ENCODE measurements at places on chromosomes 2 and 18. TPM values are rescaled to one million over a fixed set of nuclear protein-coding genes. Genes with fewer than 3 reads are reported as not detected.

Gene POMC
- polyA plus RNA-seq: 2.6 TPM

Gene TBR1
- not detected for polyA plus RNA-seq

Gene LINC00305
- not detected for polyA plus RNA-seq

Gene SPATA3
- not detected for polyA plus RNA-seq

Gene SP100
- polyA plus RNA-seq: 48.8 TPM

Gene TEX51
- not detected for polyA plus RNA-seq

Gene ALPP
- not detected for polyA plus RNA-seq

Gene MAP2
- polyA plus RNA-seq: 3.2 TPM

Gene CCDC85A
- polyA plus RNA-seq: 1.6 TPM

Gene PLCL1
- polyA plus RNA-seq: 22.0 TPM

Gene CD8B
- polyA plus RNA-seq: not detected

Gene CCDC121
- polyA plus RNA-seq: 2.5 TPM

Gene FNDC4
- 10.5 TPM for polyA plus RNA-seq

Gene SPP2
- polyA plus RNA-seq: not detected

Gene CCDC150
- 0.27 TPM for polyA plus RNA-seq

Gene CCDC68
- 5.9 TPM for polyA plus RNA-seq

Gene FEV
- polyA plus RNA-seq: not detected

Gene QPCT
- polyA plus RNA-seq: 4.0 TPM

Gene HAAO
- polyA plus RNA-seq: 2.4 TPM

GRCh38 chr2:83069724-83070123 is 1389.4 kb downstream of the SUCLG1 start:
- no peak for DNase-seq

- no peak for DNase-seq
Measured at GRCh38 chr18:10169814-10170213, 256.0 kb downstream of the VAPA start.

GRCh38 chr2:23314687-23315086 is 70.3 kb upstream of the KLHL29 start:
- DNase-seq: no peak

DNA sequence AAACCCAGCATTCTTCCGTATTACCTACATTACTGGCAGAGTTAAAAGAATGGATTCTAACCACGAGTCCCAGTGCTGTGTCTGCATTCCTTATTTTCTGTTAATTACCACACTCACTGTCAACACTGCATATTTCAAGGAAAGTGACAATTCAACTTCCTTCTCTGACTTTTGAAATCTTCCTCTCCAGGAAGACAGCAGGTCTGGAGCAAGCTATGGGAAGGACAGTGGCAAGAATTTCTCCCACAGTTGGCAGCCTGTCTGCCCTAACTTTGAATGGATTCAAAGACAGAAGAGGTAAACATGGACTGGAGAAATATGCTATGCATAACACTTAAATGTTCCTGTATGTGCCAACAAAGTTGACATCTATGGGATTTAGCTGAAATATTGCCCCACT is 700.5 kb upstream of the CHAC2 start:
- no peak for DNase-seq

DNA sequence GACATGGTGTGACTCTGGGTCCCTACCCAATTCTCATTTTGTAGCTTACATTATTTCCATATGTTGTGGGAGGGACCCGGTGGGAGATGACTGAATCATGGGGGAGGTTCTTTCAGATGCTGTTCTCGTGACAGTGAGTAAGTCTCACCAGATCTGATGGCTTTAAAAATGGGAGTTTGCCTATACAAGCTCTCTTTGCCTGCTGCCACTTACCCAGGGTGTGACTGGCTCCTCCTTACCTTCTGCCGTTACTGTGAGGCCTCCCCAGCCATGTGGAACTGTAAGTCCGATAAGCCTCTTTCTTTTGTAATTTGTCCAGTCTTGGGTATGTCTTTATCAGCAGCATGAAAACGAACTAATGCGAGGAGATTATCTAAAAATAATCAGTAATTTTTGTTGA is 1683.2 kb upstream of the SLC39A10 start:
- no peak for DNase-seq

DNA sequence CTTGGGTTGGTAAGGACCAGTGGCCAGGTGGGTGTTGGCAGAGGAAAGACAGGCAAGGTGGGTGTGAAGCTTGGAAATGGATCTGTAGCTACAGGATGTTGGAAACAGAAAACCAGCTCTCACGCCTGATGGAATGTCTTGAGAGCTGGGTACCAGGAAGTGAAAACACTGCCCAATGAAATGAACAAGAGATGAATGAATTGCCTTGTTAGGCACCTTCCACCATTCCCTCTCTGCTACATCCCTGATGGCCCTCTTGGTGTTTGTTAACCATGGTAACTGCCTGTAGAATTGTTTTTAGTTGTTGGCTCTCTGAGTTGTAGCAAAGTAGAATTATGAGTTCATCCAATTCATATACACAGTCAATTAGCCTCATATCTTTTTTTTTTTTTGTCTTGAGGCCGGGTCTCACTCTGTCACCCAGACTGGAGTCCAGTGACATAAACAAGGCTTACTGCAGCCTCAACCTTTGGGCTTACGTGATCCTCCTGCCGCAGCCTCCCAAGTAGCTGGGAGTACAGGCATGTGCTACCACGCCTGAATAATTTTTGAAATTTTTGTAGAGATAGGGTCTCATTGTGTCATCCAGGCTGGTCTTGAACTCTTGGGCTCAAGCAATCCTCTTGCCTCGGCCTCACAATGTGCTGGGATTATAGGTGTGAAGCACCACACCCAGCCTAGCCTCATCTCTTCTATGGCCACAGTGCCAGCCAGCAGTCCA is 9.5 kb downstream of the KCMF1 start:
- no peak for DNase-seq

- no peak for DNase-seq
Measured at GRCh38 chr18:50454387-50454988, 79.6 kb downstream of the SKA1 start.

DNA sequence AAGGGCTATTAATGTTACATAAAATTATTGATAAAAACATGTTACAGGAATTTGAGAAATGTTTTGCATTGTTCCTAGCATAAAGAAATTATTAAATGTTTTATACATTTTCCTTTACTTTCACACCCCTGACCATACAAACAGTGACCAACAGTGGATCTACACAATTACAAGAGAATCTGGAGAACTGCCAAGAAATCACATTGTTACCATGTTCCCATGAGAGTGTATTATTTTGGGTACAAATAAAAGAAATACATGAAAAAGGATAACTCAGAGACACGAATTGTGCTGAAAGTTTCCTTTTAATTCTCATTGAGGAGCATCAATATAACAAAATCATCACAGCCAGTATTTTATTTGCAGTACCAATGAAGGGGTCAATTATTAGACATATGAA is 150.1 kb downstream of the WDPCP start:
- DNase-seq: no peak

- no peak for DNase-seq
Measured at GRCh38 chr2:159292157-159292556, 5.7 kb upstream of the WDSUB1 start.

DNA sequence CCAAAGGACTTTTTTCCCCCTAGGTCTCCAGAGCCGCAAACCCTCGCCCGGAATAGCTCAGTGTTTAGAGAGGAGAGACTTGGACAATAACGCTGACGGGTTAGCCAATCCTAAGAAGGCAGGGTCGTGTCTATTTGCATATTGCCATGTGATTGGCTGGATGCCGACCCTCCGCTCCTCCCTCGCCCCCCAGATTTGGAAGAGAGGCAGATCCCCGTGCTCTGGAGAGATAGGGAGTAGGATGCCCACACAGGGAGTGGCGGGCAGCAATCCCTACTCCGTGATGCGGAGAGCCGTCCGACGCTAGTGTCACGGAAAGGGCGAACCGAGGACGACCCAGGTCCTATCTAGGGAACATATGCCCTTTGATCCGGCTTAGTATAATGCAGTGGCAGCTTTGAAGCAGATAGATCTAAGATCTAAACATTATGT is 1.4 kb downstream of the WNT6 start:
- peak; percentile 75 for DNase-seq

DNA sequence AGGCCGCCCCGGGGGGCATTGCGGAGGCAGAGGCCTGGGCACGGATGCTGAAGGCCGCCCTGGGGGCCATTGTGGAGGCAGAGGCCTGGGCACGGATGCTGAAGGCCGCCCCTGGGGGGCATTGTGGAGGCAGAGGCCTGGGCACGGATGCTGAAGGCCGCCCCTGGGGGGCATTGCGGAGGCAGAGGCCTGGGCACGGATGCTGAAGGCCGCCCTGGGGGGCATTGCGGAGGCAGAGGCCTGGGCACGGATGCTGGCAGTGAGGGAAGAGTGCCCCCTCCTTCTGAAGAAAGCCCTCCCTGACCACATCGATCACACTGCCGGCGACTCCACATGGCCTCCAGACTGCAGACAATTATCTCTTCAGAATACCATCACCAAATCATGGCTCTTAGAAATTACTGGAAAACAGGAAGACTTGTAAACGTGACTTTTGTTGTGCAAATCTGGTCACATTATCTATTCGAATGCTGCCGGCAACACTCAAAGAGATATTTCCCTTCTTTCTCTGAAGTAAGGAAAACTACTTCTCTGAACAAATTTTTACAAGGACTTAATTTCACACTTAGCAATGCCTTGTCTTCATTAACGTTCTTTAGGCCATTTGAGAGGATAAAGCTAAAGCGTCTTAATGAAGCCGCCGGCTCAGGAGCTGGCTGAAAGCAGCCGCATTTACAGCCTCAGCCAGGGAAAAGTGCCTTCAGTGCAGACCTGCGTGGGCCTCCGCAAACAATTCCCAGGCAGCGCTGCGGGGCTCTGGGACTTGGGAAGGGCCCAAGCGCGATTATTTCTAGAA is 18.1 kb upstream of the SNTG2 start:
- no peak for DNase-seq

GRCh38 chr2:158828378-158829164 is 33.5 kb downstream of the DAPL1 start:
- DNase-seq: no peak

- no peak for DNase-seq
Measured at GRCh38 chr2:19009510-19009909, 348.9 kb downstream of the OSR1 start.

DNA sequence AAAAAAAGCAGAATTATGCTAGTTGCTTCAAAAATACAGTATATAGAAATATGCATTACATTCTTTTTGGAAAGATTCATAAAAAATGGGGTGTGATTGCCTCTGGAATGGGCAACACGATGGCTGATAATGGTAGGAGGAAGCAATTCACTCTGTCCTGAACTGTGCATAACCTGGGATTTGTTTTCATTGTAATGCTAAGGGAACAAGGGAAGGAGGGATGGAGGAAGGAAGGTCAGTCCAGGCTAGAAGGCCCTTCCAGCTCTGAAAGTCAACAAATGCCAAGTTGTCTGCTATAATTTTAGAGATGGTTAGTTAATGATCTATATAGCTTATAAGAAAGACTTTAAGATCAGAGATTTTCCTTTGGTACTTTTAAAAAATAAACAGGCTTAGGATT is 40.8 kb downstream of the BUB1 start:
- no peak for DNase-seq

DNA sequence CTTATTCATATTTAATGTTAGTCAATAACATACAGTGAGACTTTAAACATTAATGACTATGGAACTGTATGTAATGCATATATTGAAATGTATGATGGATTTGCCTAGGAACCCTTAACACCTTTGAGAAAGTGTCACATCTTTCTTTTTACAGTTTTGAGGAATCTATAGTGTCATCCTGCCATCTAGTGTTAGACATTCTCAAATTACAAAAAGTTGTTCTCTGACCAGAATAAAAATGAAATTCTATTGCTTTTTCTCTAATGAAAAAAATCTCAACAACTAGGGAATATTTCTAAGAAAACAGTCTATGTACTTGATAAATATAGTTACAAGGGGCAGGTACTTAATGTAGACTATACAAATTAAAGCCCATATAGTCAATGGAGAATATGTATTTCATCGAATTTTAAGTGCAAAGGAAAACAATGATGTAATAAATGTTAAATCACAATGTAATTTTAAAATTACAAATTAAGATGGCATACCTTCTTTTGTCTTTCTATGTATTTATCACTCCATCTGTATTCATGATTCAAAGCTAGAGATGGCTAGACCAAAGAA is 5.1 kb upstream of the CALCRL start:
- no peak for DNase-seq

DNA sequence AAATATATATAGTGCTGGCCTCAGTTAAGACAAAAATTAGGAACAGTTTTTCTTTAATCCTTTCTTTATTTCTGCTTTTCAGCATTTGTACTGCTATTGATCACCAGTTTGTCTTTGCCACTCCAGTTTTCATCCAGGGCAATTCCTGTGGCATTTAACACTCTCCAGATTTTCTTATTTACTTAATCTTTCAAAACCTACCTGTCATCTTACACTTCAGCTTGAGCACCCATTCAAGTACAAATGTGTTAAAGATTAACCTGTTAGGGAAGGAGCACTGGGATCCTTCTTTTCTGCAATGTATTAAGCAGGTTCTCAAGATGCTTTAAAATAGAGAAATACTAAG is 101.8 kb upstream of the SCN1A start:
- no peak for DNase-seq

DNA sequence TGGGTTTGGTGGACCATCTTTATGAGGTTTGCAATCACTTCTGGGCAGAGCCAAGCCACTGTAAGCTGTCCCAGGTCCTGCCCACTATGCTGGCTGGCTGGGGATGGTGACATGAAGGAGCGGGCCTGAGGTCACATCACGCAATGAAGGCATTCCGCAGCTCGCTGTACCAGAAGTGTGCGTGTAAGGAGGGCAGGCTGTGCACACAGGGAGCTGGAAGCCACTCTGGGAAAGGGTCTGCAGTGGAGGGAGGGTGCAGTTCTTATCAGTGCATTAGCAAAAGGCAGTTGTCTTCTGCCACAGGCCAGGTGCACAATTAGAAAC is 16.7 kb upstream of the OTOS start:
- DNase-seq: no peak

DNA sequence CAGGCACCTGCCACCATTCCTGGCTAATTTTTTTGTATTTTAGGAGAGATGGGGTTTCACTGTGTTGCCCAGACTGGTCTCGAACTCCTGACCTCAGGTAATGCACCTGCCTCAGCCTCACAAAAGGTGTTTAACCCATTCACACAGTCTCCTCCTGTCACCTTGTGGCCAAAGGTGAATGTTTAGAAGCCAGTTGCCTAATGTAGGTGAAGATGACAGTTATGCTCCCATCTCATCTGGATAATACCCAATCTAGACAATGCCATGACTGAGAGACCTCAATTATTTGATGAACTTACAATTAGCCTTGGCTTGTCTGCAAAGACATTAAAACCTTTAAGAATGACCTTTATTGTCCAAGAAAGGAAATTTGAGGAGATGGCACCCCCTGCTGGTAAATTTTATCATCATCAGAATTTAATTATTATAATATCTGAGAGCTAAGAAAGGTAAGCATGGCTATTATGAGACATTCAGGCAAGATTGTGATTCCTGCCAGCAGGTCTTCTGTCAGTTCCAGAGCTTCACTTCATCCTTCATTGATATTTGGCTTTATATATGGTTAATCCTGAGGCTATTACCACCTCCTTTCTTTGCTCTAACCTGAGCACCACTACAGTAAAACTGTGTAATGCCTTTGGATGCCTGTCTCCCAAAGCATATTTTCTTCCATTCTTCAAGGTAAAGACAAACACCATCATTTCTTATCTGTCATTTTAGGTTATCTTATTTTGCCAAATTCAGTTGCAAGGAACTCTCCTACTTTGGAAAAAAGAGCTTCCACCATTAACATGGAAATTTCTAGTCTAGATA is 117.6 kb downstream of the FAM124B start:
- DNase-seq: no peak

- DNase-seq: no peak
Measured at GRCh38 chr18:1916869-1917523, 654.3 kb downstream of the METTL4 start.

Measured in heart left ventricle (tissue), 16 donors.